ENCODE measurements at places on chromosomes 3 and 15.

DNA sequence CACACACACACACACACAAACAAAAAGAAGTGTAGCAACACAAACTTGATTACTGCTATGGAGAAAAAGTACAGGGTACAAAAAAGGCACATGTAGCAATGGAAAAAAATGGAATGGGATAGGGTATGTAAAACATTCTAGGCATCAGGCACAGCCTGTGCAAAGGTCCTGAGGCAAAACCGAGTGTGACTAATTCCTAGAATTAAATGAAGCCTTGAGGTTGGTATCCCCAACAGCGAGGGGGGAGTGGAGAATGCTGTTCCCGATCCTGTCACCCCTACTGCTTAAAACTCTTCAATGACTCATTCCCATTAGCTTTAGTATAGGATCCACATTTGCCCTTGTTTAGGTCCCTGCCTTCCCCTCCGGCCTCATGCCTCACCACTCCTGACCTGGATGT, 37.9 kb downstream of the RHCG start:
- DNase-seq = no peak

DNA sequence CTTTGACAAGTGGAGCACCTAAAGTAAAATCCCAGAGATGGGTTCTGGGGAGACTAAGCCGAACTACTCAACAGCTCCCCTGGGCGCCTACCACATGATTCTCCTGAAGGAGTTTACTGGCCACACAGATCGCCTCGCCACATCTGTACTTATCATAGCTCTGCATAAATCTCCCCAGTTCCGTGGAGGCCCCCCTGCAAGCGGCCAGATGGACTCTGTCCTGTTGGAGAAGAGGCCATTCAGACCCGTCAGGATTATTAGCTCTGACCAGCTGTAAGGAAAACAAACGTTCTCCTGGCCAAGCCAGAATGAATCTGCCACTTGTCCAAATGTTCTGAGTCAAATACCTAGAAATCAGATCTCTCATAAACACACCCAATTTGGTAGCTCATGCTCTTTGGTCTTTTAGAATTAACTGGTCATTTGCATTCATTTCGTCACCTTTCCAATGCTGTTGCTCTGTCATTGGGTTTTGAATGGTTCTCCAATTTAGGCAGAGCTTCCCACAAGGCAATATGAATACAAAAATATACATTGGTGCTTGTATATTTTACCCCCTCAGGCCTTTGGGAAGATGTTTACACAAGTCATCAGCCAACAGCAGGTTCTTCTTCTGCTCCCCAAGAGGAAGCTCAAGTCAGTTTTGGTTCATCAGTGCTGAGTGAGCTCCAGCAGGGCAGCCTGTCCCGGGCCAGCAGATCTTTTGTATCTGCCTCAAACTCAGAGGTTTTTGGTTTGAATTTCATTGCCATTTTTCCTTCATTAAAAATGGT, 124.5 kb downstream of the THSD4 start:
- no peak for DNase-seq

- DNase-seq = no peak
These were observed 559.6 kb downstream of the MCTP2 start for GRCh38 chr15:94791008-94791407.

DNA sequence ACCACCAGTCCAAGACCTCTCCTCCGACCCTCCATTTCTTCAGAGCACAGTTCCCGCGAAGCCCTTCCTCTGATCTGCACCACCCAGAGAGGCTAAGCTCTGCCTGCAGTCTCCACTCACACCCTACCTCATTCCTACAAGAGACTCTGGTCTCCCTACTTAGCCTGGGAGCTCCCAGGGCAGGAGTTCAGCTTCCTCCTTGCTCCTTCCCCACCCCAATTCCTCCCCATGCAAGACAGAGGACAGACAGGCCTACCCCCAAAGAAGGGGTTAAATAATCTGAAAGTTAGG, 12.6 kb upstream of the VIPR1 start:
- DNase-seq = no peak

GRCh38 chr15:75174102-75174501, 27.6 kb upstream of the C15orf39 start:
- DNase-seq = no peak

- no peak for DNase-seq
These were observed 384.7 kb downstream of the NTRK3 start for GRCh38 chr15:87871731-87872320.

- DNase-seq = no peak
These were observed 51.6 kb downstream of the SLC2A2 start for GRCh38 chr3:170974872-170975271.

- no peak for DNase-seq
These were observed 297.5 kb downstream of the SHQ1 start for GRCh38 chr3:72550582-72551262.

- no peak for DNase-seq
These were observed 160.0 kb downstream of the STT3B start for GRCh38 chr3:31692751-31693150.

DNA sequence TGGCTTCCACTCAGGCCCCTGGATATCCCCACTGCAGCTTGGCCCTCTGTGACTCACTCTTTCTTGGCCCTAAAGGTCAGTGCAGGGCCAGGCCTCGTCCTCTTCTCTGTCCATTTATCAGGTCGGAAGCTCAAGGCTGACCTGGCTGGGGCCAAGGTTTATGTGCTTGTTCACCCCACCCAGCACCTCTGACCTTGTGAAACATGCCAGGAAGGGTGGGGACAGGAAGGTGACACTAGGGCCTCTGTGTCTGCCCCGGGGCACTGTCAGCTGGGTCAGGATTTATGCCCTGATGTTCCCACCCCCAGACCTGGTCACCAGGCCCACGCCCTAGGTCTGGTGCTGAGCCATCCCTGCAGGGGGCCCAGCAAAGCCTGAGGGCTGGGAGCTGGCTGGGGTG, 103.8 kb downstream of the FBLN2 start:
- no peak for DNase-seq

DNA sequence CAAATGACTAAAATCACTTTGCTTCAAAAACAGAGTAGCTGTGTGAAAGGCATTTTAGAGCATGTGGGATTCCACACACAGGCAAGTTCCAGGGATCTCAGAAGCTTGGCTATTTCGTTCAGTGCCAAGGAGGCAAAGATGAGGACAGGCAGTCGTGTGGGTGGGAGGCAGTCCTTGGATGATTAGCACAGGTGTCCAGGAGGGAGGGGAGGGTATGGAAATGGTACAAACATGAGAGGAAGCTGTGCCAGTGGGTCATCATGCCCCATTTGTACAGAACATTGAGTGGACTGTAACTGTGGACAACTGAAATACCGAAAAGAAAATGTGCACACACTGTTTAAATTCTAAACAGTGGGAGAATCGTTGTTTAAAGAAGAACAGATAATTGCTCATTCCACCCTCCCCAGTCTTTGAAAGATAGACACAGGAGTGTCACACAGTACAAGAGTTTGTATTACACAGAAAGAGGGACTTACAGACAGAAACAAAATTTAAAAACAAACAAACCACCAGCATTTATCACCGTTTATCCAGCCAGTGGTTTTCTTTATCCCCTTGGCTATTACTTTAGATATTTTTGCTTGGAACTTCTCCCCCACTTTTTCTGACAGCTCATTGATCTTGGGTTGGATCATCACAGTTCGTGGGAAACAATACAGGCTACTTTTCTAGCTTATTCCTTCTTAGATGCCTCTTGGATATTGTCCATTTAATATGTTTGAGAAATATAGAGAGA, 122.9 kb downstream of the GREM1 start:
- DNase-seq = no peak

- DNase-seq = no peak
These were observed 302.1 kb downstream of the FHIT start for GRCh38 chr3:60949146-60949545.

All from Panc1 (cell line).